ENCODE measurements at places on chromosomes 4 and X.

- DNase-seq, result no peak
Measured at GRCh38 chrX:71533851-71534561, 1.1 kb downstream of the OGT start.

GRCh38 chrX:47539860-47540259 is 21.1 kb upstream of the ARAF start:
- no peak for DNase-seq

DNA sequence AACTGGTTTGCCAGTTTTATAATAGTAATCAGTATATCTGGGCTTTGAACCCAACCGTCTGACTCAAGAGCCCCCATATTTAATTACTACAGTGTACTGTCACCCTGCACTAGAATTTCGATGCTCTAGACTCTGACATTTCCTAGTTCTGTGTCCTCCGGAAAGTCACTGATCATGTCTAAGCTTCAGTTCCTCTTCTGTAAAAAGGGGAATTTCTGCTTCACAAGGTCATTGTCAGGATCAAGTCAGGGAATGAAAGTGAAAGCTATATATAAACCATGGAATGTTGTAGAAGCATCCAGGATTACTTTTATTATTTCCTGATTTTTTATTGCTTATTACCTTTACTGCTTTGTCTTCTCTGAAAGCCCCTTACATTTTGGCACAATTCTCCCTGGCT is 4.0 kb upstream of the KCNIP4 start:
- DNase-seq, result no peak

DNA sequence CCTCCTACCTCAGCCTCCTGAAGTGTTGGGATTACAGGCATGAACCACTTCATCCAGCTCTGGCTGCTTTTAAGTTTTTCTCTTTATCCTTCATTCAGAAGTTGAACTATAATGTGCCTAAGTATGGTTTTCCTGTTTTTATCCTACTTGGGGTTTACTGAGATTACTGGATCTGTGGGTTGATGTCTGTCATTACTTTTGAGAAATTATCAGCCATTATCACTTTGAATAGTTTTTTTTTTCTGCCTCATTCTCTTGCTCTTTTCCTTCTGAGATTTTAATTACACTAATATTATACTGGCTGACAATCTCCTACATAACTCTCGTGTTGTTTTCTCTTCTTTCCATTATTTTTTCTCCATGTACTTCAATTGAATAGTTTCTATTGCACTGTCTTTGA is 47.6 kb upstream of the MORC4 start:
- no peak for DNase-seq

DNA sequence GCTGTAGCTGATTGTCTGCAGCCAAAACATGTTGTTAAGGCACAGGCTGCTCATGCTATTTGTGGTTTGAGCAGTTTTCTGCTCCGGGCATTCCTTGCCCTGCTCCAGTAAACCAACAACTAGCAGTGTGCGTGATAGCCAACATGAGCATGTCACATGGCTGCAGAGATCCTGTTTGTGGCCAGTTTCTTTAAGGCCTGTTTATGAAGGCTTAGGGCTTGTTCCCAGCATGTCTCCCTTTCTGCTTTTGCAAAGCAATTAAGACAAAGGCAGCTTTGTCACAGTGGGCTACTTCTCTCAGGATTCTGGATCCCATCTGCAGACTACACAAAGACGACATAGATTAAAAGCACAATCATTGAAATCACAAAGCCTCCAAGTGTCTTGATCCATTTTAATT is 160.5 kb downstream of the ZNF518B start:
- DNase-seq, result no peak

DNA sequence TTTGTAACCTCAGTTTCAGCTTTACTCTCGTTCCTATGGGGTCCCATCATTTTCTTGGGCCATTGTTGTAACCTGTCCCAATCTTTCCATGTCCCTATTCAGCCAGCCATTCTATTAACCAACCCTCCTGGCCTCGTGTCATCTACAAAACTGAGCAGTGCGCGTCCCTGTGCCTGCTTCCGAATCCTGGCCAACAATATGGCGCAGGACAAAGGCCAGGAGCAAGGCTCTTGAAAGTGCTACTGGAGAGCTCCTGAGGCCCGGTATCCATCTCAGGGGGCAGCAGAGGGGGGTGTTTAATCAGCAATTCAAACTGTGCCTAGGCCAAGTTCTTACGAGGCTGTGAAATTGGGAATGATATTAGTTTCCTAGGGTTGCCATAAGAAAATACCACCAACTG is 41.2 kb upstream of the APLN start:
- no peak for DNase-seq

- DNase-seq, result no peak
Measured at GRCh38 chr4:150176547-150176946, 98.3 kb downstream of the DCLK2 start.

GRCh38 chr4:70958681-70959080 is 34.8 kb upstream of the DCK start:
- no peak for DNase-seq

DNA sequence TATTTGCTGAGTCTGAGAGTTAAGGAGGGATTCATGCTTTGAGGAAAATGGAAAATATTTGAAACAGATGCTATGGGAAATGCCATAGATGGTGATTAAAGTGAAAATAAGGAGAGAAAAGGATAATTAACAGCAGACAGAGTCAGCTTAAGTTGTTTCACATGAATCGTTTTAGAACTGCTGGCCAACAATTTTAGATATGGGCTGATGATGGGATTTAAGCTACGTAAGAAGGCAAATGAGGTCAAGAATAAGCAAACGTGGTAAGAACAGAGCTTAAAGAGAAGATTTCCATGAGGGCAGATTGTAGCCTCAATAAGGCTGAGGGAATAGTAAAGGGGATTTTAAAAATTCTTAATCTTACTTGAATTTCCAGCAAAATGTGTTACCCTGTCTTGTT is 77.9 kb downstream of the MFAP3L start:
- no peak for DNase-seq

- DNase-seq, result no peak
Measured at GRCh38 chr4:77710059-77710458, 104.4 kb downstream of the CXCL13 start.

- no peak for DNase-seq
Measured at GRCh38 chr4:149988087-149988410, 90.2 kb upstream of the DCLK2 start.

GRCh38 chrX:3807906-3808305 is 94.5 kb upstream of the PRKX start:
- no peak for DNase-seq

DNA sequence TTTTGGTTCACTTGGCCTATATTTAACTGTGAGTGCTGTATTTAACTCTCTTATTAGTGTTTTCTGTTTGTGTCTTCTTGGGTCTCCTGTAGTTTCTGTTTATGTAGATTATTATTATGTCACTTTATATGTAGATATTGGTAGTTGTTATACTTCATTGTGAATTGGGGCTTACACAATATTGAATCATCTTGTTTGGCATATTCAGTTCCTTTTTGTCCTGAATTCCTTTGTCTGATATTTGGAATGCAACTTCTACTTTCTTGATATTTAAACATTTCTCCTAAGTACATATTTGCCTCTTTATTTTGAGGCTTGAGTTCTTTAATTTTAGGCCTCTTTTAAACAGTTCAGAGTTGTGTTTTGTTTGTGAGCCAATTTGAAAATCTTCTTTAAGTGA is 544.8 kb upstream of the ADGRL3 start:
- DNase-seq, result no peak

- no peak for DNase-seq
Measured at GRCh38 chrX:23493941-23494374, 159.3 kb downstream of the PTCHD1 start.

DNA sequence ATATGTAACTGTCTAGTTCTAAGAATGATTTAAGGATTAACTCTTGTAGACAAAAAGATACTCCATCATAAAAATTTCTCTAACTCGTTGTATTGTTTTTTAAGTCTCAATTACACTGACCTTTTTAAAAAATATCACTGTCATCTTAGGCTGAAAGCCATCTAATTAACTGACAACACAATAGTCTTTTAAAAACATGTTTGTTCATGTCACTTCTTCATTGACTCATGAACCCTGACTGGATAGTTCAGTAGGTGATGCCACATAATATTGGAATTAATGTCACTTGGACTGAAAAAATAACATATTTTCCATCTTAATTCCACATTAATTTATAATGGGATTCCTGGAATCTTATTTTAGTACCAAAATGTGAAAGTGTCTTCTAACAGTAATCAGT is 179.3 kb downstream of the ADGRL3 start:
- DNase-seq, result no peak

DNA sequence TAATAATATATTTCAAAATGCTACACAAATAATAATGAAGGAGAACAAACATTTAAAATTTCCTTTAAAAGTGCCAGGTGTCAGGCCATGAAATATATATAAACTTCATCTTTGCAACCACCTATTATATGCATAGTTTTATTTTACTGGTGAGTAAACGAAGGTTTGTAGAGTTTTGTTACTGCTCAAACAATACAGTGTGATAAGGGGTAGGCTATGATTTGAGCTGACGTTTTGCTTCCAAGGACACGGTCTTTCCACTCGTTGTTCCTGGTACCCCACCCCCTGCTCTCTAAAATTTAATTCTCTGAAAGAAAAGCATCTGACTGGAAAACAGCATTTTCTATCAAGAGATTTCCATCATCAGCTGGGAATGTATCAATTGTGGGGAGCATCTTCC is 27.2 kb upstream of the GPRIN3 start:
- no peak for DNase-seq

DNA sequence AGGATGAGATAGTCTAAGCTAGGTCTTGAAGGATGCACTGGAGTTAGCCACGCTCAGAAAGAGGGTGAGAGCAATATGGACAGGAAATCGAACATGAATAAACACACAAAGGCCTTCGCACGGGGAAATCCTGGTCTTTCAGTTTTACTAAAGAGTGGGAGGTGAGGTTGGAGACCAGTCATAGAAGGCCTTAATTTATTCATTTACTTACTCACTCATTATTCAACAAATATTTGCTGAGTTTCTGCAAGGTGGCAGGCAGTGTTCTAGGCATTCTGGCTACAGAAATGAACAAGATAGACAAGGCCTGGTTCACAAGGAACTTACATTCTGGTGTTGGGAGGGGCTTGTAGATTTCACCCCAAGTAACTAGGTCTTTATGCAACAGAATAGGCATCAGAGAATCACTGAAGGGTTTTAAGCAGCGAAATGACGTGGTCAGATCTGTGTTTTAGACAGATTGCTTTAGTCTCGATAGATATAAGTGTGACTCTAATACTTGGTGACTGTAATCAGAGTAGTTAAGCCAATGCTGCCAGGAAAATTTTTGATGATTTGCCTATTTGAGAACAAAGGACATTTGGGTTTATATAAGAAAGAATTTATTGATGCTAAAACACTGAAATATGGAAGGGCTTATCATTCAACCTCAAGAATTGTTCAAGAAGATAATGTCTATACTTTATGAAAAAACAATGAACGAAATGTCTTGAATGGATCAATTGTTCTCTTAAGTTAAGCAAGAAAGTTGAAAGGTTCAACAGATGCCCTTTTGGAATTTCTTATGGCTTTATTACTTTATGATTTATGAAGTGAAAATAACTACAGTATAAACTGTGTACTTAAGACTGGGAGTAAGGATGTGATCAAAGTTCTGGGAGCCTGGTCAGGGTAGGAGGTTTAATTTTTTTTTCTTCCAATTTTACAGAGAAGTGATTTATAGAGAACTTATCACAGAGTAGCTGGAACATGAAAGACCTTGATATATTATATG is 184.4 kb upstream of the CASK start:
- no peak for DNase-seq

DNA sequence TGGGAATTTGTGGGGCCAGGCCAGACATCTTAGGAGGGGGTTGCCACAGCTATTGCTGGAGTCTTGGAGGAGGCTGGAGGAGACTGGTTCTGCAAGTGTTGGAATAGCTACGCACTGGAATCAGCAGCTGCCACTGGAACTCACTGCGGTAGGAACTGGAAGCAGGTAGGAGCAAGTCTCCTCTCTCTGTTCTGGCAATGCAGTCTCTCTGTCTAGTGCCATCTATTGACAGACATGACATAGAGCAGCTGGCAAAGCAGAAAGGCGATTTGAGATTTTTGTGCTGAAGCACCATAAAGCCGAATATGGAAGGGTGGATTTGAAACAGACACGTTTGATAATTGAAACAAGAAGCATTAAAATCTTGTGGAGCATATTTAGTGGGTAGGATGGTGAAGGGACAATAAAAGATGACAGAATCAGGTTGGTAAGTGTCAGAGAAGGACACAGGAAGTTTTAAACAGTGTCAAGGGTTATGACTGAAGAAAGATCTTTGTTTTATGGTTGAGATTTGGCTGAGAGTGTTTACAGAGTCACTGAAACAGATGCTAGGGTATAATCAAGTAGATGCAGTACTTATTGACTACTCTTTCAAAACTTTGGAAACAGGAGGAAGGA is 23.5 kb upstream of the SYNPO2 start:
- no peak for DNase-seq

DNA sequence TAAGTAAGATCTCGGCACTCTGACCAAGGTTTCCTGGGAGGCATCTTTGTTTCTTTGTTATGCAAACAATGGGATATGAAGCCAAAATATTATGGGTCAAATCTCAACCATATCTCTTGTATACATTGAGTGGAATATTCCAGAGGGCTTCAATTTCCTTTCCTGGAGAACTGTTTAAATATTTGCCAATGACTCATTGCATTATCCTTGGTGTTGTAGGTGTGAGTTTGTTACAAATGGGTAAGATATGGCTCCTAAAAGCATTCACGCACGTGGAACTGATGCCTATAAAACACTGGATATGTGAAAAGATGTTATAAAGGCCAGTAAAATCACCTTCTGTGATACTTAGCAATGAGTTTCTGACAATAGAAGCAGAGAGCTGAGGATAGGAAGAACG is 150.5 kb upstream of the WDR1 start:
- no peak for DNase-seq

DNA sequence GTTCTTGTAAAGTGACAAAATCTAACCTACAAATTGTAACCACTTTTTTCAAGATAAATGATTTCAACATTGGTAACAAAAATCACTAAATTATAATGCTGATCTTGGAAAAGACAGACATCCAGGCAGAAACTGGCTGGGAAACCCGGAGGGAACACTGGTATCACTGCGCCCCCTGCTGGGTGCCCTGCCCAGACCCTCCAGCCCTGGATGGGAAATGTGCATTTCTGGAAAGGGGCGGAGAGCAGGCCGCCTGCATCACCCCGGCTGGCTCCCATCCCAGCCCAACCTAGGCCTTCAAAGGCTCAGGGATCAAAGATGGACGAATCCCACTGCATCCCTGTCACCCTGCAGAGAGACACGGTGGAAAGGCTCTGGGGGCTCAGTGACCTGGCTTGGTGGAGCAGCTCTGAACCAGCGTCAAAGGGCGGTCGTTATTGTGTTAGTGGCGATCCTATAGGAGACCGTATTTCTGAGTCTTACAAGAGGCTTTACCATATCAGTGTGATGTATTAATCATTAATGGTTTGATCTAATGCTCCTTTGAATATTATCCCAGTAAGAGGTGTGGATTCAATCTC is 37.3 kb downstream of the ACOX3 start:
- peak; percentile 16 for DNase-seq

All from cortex of kidney (tissue), 1 donor.